ENCODE measurements at places on chromosomes 7 and 10. TPM values are rescaled to one million over a fixed set of nuclear protein-coding genes. Genes with fewer than 3 reads are reported as not detected.
A peak's percentile ranks its signal among the peaks of the same experiment; 100 is the strongest.

The ZNF425 gene
- total RNA-seq: 1.5 TPM

- H3K27ac ChIP-seq: no peak overlapping the region
- H3K4me3 ChIP-seq: no peak overlapping the region
- H3K4me1 ChIP-seq: no peaks in the 10 kb centered on the region
These were observed 996.7 kb upstream of the CELF2 start for GRCh38 chr10:10020945-10021344.

GRCh38 chr10:124303662-124304418, 114.9 kb downstream of the OAT start:
- DNase-seq: no peak
- no peaks in the 10 kb centered on the region for H3K36me3 ChIP-seq
- no peak overlapping the region for H3K27ac ChIP-seq
- H3K4me1 ChIP-seq: no peaks in the 10 kb centered on the region

GRCh38 chr10:115654961-115655360, 561.8 kb downstream of the ATRNL1 start:
- no peak for DNase-seq
- H3K27ac ChIP-seq: no peak overlapping the region
- H3K27me3 ChIP-seq: no peaks in the 10 kb centered on the region
- H3K4me3 ChIP-seq: no peak overlapping the region
- H3K36me3 ChIP-seq: no peaks in the 10 kb centered on the region

GRCh38 chr10:33112831-33113455, 154.9 kb upstream of the ITGB1 start:
- no peak overlapping the region for H3K27ac ChIP-seq
- H3K4me3 ChIP-seq: no peak overlapping the region
- peaks cover 4% of the 10 kb centered on the region for H3K36me3 ChIP-seq
- no peaks in the 10 kb centered on the region for H3K27me3 ChIP-seq
- DNase-seq: no peak

- peak overlapping the region; percentile 14 for H3K4me3 ChIP-seq
- no peaks in the 10 kb centered on the region for H3K4me1 ChIP-seq
- peaks cover 7% of the 10 kb centered on the region for H3K36me3 ChIP-seq
These were observed 41.8 kb downstream of the BLNK start for GRCh38 chr10:96229568-96230030.

The RALA gene
- total RNA-seq: 58.1 TPM

DNA sequence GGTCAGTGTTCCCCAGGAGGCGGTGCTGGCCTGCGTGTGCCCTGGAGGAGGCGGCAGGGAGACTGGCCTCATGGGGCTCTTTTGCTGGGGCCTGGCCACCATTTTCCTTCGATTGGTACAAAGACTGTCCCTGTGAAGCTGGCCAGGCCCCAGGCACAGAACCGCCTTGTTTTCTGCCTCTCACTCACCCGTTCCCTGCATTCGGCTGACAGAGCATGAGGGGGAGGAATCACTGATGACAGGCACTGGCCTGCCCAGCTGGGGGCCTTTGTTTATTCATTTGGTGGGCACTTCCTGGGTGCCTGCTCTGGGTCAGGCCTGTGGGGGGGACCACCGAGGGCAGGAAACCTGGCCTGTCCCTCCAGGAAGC, 139.2 kb downstream of the FAM53B start:
- H3K4me1 ChIP-seq: no peaks in the 10 kb centered on the region
- H3K36me3 ChIP-seq: peaks cover 5% of the 10 kb centered on the region
- no peak overlapping the region for H3K27ac ChIP-seq
- DNase-seq: no peak
- no peak overlapping the region for H3K4me3 ChIP-seq
